ENCODE measurements at places on chromosomes 1 and 21. TPM values are rescaled to one million over a fixed set of nuclear protein-coding genes. Genes with fewer than 3 reads are reported as not detected.

GRCh38 chr1:237232501-237232900 is 190.5 kb downstream of the RYR2 start:
- DNase-seq, result no peak

DNA sequence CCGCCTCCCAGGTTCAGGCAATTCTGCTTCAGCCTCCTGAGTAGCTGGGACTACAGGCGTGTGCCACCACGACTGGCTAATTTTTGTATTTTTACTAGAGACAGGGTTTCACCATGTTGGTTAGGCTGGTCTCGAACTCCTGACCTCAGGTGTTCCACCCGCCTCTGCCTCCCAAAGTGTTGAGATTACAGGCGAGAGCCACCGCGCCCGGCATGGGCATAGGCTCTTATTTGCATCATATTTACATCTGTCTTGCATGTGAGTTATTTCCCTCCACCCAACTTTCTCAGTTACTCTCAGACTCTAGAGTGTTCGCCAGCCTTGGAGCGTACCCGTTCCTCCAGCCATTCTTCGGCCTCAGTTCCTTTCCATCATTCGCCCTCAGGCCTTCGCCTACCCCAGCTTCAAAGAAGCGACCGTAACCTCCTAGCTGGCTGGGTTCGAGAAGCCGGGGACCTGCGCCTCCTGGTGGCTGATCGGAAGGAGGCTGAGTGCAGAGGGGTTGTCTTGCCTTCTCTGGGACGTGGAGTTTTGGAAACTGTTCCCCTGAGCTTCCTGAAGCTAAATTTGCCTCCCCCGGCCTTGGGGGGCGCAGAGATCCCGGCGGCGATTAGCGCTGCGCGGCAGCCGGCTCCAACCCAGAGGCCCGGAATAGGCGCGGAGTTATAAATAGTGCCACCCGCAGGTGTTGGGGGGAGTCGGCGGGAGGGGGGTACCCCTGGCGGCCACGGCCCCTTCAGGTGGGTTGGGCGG is 3.6 kb upstream of the ZBTB7B start:
- peak; percentile 89 for DNase-seq

DNA sequence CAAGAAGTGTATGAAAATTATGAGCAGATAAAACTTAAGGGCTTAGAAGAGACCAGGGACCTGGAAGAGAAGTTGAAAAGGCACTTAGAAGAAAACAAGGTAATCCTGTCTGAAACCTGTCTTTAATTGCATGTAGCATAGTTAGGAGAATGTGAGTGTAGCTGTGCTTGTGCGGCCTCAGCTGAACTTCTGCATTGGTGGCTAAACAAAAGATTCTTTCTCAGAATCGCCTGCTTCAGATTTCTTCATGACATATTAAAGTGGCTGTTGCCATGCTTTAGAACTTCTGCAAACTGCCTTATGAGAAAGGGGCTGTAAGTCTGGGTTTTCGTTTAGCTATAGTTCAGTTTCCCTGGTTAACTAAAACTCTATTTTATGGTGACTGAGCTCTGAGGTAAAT is 94.5 kb downstream of the VPS26C start:
- no peak for DNase-seq

- no peak for DNase-seq
Measured at GRCh38 chr1:4210043-4210442, 310.0 kb upstream of the C1orf174 start.

GRCh38 chr1:78104322-78104721 is 58.6 kb downstream of the GIPC2 start:
- no peak for DNase-seq

- DNase-seq, result no peak
Measured at GRCh38 chr21:24881506-24881905, 725.8 kb downstream of the MRPL39 start.

- no peak for DNase-seq
Measured at GRCh38 chr1:201400852-201401230, 1.7 kb upstream of the LAD1 start.

DNA sequence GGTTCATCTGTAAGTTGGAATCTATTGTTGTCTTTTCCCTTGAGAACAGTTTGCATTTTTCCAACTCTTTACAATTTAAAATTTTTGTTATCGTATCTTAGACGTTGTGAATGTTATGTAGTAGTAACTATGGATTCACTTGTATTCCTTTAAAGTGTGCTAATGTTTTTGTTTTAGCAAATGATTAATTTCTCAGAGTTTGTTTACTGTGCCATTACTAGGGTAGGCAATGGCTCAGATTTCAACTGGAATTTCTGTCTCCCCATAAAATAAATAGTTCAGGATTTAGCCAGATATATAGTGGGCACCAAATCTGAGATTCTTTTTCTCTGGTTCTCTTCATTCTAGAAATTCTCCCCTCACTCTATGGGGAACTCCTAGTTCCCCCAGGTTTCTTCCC is 896.5 kb downstream of the PLA2G4A start:
- no peak for DNase-seq

GRCh38 chr1:165424454-165425216 is 20.3 kb downstream of the RXRG start:
- DNase-seq, result no peak

DNA sequence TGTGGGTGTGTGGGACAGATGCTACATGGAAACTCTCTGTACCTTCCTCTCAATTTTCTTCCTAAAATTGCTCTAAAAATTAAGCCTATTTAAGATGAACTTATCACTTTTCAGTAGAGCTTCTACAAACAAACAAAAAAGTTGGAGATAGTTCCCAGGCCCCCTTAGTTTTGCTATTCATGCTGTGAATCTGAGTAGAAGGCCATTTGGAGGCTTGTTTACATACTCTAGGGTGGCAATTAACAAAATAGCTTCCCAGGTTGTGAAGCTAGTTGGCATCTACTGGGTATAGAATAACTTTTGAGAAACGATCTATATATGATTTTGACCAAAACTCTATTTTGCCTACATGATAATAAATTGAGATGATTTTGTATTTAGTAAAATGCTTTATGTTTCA is 541.4 kb upstream of the B3GALT2 start:
- DNase-seq, result no peak

DNA sequence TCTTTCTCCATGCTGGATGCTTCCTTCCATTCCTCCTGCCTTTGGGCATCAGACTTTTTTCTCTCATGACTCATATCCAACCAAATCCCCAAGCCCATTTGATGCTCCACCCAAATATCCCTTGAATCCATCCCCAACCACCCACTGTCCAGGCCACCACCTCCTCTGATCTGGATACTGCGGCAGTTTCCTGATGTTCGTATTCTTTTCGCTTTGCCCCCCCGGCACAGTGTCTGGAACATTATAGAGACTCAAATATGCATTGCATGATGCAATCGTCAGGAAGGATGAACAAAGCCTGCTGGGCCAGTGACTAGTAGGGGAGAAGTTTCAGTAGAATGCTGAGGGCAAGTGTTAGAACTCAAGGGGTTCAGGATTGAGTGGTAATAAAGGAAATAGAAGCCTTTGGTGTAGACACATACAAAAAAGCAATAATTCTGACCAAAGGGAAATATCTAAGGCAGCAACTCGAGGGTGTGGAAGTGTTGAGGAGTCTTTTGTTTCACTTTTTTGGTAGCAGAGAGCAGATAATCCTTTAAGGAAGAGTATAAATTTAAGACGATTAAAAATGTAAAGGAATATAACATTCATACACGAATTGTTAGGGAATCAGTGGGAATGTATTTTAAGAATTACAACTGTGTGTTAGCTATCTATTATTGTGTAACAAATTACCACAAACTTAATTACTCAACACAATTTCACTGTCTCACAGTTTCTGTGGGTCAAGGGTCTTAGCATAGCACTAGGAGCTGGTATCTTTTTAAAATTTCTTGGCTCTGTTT is 7.5 kb downstream of the S100A11 start:
- DNase-seq, result no peak

GRCh38 chr1:208593306-208594006 is 349.3 kb upstream of the PLXNA2 start:
- no peak for DNase-seq

- peak; percentile 15 for DNase-seq
Measured at GRCh38 chr1:118151312-118151937, 33.6 kb downstream of the SPAG17 start.

GRCh38 chr1:10295481-10296085 is 85.2 kb downstream of the KIF1B start:
- DNase-seq, result no peak

DNA sequence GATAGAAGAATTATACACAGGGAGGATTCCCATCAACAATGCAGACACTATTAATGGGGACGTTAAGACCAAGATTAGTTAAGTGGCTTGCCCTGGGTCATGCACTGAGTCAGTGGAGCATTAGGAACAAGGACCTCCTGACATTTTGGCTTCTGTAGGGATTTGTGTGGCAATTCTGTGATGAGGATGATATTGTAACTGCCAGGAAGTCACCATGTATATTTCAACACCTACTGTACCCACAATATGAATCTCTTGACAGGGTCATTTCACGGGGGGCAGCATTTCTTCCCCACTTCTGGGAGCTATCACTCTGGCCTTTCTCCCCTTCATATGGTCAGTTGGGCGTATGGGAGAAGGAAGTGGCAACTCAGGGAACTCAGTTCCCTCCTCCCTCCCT is 134.9 kb downstream of the RUNX1 start:
- no peak for DNase-seq

DNA sequence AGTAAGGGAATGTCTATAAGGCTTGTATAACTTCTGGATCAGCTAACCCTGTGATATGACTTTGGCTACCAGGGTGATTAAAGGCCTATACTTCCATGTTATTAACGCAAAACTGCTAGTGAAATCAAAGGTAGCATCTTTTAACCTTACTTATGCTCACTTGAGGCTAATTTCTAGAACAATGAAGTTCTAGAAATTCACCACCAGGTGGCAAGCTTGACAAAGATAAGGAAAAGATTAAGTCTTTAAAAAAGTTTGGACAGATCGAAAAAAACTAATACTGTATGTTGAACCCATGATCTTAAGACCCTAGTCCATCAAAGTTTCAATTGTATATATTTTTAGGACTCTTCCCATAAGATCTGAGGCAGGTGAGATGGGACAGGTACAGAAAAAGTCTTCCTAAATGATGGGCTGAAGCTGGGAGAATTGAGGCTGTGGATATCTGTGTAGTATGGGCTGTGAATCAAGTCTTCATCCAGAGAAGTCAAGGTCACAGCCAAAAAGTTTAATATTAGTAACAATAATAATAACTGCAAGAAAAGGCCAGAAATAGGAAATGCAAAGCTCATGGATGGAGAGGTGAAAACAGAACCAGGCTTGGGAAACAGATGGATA is 18.8 kb downstream of the KYAT3 start:
- no peak for DNase-seq

GRCh38 chr1:72105201-72105600 is 177.1 kb downstream of the NEGR1 start:
- DNase-seq, result no peak

DNA sequence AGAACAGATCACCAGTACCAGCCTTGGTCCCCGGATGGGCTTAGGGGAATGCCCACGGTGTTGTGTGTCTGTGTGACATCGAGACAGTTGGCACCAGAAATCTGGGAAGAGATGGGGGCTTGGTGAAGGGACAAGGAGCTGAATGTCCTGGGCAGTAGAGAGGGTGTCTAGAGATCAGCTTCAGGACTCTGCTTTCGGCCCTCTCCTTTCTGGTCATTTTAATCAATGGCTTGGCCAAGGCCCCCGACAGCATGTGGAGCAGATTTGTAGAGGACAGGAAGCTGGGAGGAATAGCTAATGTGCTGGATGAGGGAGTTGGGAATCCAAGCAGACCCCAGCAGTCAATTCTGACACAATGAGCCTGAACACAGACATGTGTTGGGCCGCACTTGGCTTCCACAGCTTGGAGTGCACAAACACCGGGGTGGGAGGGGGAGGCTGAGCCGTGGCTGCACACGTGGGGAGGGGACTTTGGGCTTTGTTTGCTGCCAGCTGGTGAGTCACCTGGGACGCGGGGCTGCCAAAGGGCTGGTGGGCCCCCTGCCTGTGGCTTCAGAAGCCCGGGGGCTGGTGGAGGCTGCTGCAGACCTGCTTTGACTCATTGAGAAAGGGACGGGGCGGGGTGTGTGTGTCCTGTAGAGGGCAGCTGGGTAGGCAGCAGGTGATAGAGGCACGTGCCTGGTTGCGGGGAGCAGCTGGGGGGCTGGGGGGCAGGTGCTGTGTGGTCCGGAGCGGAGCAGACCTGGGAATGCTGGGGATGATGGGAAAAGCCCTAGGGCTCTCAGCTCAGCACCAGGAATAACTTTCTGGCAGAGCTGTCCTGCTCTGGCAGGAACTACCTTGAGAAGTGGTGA is 20.9 kb downstream of the SLC1A7 start:
- DNase-seq, result no peak

- DNase-seq, result no peak
Measured at GRCh38 chr21:44585892-44586291, 5.5 kb upstream of the KRTAP10-5 start.

DNA sequence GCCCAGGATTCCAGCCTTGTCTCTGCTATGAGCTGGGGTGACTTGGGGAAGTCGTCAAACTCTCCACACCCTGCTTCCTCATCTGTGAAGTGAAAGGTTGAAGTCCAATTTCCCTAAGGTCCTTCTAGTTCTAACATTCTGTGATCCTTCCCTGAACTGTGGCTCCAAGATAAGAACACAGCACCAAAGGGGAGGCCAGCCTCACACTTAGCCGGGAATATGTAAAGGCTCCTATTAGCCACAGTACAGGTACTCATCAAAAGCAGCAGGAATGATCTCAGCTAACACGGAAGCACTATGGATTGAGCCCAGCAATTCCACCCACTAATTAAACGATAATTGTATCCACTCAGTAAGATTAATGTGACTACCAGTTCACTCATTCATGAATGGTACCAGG is 4.0 kb downstream of the SLC30A10 start:
- no peak for DNase-seq

- DNase-seq, result peak; percentile 35
Measured at GRCh38 chr1:29521811-29522580, 285.7 kb downstream of the PTPRU start.

Gene NBPF4
- not detected for total RNA-seq

Gene MYCBP
- total RNA-seq, result 38.2 TPM

Gene SLC30A10
- total RNA-seq, result 0.15 TPM

Gene RHEX
- not detected for total RNA-seq

Gene MMEL1
- total RNA-seq, result not detected

Gene CDK18
- 44.0 TPM for total RNA-seq

Gene PPIE
- 38.9 TPM for total RNA-seq

Gene QSOX1
- total RNA-seq, result 123 TPM

Gene RFX5
- 59.7 TPM for total RNA-seq
